RCC 7860 (cell line): ENCODE measurements at places on chromosomes 3 and 15.

- DNase-seq, result no peak
Observed at GRCh38 chr15:80494756-80495155, 90.6 kb downstream of the ARNT2 start.

- no peak for DNase-seq
Observed at GRCh38 chr3:177818712-177819240, 621.5 kb upstream of the TBL1XR1 start.

DNA sequence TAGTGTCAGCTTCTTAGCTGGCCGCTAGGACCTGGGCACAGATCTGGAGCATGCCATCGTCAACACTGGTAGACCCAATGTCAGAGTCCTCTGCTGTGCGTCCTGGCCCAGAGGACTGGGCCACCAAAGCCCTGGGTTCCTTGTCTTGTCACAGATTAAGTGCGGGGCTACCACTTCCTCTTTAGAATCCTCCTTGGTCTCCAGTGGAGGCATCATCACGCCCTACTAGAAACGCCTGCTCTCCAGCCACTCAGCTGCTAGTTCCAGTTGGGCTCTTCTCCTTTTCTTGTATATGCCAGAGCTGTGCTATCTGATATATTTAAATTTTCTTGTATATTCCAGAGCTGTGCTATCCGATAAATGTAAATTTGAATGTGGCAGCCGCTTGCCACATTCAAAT lies 11.2 kb downstream of the PPCDC start:
- DNase-seq, result no peak

DNA sequence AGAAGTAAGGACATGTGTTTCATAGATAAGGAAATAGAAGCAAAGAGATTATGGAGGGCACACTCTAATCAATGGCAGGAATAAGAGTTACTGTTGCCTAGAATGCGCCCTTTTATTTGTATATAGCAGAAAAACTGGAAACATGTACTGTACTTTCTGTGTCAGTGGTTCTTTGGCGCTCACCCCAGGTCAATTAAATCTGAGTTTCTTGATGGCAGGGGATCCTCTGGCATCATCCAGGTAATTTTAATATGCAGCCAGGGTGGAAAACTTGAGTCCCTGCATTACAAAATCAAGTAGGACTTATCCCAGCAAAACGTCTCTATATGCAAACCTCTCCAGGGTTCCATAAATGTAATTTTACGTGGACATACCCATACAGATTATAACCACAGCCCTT lies 284.1 kb downstream of the IL5RA start:
- no peak for DNase-seq

- no peak for DNase-seq
Observed at GRCh38 chr3:56833022-56833421, 31.3 kb upstream of the ARHGEF3 start.

GRCh38 chr15:62617741-62618140 lies 424.8 kb upstream of the TPM1 start:
- no peak for DNase-seq

DNA sequence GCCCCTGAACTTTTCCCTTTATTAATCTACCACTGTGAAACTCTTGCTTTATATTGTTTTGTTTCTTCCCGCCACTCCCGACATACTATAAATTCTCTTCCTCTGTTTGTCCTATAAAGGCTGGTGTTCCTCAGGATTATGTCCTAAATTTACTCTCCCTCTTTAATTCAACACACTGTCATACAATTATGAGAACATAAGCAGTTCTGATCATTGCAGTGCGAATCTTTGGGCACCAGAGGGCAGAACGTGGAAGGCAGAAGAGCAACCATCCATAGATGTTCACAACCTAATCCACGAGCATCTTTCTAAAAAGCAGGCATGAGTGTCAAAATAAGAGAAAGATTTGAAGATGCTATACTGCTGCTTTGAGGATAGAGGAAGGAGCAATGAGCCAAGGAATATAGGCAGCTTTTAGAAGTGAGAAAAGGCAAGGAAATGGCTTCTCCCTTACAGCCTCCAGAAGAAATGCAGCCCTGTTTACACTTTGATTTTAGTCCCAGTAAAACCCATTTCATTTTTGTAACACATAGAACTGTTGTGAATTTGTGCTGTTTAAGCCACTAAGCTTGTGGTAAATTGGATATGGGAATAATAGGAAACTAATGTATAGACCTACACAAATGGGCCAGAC lies 179.4 kb downstream of the GBE1 start:
- DNase-seq, result peak; percentile 8

DNA sequence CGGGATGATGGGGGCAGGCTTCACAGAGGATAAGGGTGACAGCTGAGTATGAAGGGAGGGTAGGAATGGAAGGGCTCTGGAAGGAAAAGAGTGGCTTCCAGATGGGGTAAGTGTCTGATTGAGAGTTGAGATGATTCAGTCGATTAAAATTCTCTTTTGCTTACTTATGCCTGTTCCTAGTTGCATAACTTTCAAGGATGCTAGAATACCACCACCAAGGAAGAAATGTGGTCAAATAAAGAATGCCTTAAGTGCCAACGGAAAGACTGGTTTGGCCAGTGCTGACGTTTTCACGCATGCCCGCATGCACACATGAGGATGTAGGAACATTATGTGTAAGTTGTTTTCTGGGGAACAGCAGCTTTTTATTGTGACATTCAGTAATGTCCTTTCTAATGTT lies 263.4 kb upstream of the WNT5A start:
- DNase-seq, result peak; percentile 75

DNA sequence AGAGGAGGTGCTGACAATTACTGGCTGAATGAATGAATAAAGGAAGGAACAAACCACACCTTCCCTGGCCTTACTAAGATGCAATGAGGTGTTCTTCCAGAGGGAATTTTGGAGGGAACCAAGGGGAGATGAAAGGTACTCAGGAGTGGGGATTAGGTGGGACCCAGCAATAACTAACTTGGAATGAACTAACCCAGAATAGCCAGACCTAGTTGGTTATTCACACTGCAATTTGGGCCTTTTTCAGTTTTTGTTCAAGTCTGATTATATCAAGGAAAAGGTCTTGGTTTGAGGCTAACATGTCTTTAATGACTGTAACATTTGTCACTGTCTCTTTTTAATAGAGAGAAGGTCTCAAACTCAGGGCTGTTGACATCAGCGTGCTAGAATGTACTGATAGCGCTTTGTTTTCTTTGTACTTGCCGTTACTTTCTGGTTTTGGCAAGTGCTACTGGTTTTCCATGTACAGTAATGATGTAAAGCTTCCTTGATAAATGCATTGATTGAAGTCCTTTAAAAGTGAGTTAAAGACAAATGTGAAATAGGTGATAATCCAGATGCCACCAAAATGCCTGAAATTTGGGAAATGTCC lies 3.2 kb upstream of the PLXND1 start:
- no peak for DNase-seq

- no peak for DNase-seq
Observed at GRCh38 chr3:178465260-178466180, 70.7 kb upstream of the KCNMB2 start.

GRCh38 chr3:17431004-17431403 lies 311.4 kb downstream of the TBC1D5 start:
- DNase-seq, result peak; percentile 15

DNA sequence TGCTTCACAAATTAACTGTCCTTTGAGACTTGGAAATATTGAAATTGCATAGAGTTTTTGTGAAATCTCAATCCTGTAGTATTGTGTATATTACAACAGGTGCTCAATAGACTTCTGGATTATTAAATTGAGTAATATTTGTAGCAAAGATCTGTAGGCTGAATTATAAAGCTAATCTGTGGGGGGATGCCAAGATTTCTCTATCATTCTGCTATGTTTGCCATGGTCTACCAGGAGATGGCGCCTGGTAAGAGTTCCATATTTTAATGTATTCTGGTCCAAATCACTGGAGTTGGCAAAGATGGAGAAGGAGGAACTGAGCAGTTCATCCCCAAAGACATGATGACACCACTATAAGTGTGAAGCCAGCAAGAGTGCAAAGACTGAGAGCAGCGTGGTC lies 340.9 kb upstream of the TPRG1 start:
- DNase-seq, result no peak

DNA sequence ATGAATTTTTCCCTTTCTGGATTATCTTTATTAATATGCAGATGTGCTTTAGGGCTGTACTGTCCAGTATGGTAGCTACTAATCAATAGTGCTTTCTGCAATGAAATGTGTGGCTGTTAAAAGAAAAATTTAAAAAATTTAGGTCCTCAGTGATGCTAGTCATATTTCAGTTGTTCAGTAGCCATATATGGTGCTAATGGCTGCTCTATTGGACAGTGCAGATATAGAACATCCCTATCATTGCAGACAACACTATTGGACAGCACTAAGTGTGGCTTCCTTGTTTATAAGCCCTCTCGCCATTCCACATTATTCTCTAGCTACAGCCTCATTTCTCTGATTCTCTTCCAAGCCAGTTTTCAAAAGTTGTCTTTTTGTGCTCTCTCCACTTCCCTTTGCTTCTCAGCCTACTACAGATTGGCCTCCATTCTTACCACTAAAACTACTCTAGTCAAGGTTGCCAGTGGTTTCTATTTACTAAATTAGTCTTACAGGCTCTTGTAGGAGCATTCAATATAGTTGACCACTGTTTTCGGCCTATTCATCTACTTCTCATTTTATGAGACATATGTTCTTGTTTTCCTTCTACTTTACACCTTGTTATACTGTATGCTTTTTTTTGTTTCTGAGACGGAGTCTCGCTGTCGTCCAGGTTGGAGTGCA lies 9.5 kb downstream of the MAPK6 start:
- no peak for DNase-seq

DNA sequence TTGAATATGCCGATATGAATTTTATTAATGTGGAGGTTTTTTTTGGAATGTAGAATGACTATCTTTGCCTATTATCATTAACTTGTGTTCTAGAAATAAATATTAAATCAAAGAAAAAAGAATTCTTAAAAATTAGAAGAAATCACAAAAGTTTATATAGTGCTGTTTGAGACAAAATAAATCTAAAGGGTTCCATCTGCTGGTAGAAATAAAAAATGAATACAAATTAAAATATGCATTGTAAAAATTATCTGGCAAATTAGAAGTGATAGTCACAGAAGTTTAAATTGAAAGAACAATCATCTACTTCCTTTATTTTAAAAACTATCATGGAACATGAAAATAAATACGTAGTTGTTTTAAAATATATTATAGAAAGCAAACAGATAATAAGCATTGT lies 22.7 kb upstream of the ZBTB20 start:
- DNase-seq, result no peak

GRCh38 chr3:115766587-115767482 lies 143.5 kb downstream of the GAP43 start:
- no peak for DNase-seq

DNA sequence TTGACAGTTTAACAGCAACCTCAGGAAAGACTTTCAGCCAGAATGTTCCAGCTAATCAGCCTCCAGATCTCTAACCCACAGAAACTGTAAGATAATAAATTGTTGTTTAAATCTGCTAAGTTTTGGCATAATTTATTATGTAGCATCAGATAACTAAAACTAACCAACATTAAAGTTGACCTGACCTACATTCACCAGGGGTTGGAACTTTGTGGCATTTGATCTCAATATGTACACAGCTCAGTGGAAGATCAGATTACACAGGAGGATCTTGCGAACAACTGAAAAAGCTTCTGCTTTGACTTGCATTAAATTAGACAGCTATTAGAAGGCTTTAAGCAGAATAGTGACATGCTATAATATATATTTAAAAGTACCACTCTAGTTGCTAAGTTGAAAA lies 91.4 kb upstream of the POU1F1 start:
- DNase-seq, result no peak

GRCh38 chr15:53072077-53072476 lies 281.9 kb upstream of the ONECUT1 start:
- DNase-seq, result peak; percentile 75

GRCh38 chr15:69344238-69344637 lies 45.5 kb downstream of the PAQR5 start:
- no peak for DNase-seq

- no peak for DNase-seq
Observed at GRCh38 chr3:160540551-160540950, 24.8 kb downstream of the KPNA4 start.

GRCh38 chr15:64146041-64146440 lies 5.5 kb upstream of the SNX22 start:
- DNase-seq, result no peak

DNA sequence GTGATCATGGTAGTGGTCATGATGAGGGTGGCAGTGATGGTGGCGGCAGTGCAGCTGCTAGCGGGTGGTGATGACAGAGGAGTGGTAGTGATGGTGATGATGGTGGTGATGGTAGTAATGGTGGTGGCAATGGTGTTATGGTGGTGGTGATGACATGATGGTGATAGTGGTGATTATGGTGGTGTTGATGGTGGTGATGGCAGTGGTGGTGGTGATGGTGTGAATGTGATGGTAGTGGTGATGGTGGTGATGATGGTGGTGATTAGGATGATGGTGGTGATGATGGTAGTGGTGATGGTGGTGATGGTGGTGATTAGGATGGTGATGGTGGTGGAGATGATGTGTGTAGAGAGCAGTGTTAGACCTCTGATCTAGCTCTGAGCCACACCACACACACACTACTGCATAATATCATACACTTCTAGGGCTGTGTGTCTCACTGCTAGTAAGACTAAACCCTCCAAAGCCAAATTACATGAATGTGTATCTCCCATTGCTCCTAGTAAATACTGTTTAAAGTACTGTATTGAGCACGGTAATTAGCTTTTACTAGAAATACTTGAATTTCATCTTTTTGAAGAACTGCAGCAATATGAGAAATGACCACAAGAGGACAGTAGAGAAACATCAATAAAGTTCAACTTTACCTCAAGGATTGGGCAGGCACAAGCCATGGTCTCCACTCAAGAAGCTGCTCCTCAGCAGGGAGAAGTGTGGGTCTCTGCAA lies 28.8 kb downstream of the TMED3 start:
- peak; percentile 10 for DNase-seq

DNA sequence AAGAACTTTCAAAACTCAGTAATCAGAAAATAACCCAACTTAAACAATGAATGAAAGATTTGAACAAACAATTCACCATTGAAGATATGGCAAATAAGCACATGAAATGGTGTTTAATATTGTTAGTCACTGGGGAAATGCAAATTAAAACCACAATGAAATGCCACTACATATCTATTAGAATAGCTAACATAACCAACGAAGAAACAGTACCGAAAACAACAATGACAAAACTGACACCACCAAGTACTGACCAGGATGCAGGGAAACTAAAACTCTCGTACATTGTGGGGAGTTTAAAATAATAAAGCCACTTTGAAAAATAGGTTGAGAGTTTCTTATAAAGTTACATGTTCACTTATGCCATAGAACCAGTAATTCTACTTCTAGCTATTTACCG lies 69.1 kb downstream of the KBTBD8 start:
- DNase-seq, result no peak

DNA sequence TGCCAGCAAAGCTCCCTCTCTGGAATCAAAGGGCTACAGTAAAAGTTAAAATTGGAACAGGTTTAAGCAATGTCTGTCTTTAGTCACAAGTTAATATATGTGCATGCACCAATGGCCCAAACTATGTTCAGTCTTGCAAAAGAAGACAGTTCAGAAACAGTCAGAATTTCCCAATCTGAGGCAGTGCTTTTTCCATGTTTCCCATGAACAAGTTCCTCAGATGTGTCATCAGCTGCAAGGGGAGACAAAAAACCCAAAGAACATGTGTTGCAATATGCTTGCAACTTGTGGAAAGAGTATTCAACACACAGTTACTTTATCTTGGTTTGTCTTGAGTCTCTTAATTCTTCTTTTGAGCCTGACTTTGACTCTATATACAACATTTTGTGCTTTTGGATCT lies 148.4 kb downstream of the USP13 start:
- DNase-seq, result no peak
